ENCODE measurements at places on chromosomes 5 and 9. TPM values are rescaled to one million over a fixed set of nuclear protein-coding genes. Genes with fewer than 3 reads are reported as not detected.

SLC4A9 gene
- total RNA-seq = not detected

GADD45G gene
- 0.42 TPM for total RNA-seq

RANBP6 gene
- 16.0 TPM for total RNA-seq

MARCHF3 gene
- total RNA-seq = 0.96 TPM

CCDC192 gene
- not detected for total RNA-seq

TNFSF8 gene
- total RNA-seq = not detected

BNC2 gene
- 4.2 TPM for total RNA-seq

JMY gene
- total RNA-seq = 3.4 TPM

FPGS gene
- 52.9 TPM for total RNA-seq

TMC1 gene
- total RNA-seq = 0.20 TPM

TLE1 gene
- 87.5 TPM for total RNA-seq

ATG12 gene
- 54.5 TPM for total RNA-seq

SAXO1 gene
- not detected for total RNA-seq

PCDHGB1 gene
- 1.9 TPM for total RNA-seq

DDX41 gene
- total RNA-seq = 111 TPM

PCDHB2 gene
- total RNA-seq = 3.4 TPM

NEUROG1 gene
- not detected for total RNA-seq

SPAG8 gene
- total RNA-seq = 0.41 TPM

NR5A1 gene
- total RNA-seq = not detected

LPCAT1 gene
- total RNA-seq = 142 TPM

RFESD gene
- total RNA-seq = 2.1 TPM

IFNA14 gene
- not detected for total RNA-seq

TGFBI gene
- 1,744 TPM for total RNA-seq

SLC6A3 gene
- 0.15 TPM for total RNA-seq

NCS1 gene
- total RNA-seq = 43.3 TPM

All from A549 treated with RU486 at 1 μM for 4 hours (cell line).